Pulmonary artery endothelial cell (primary cell): ENCODE measurements at places on chromosomes 7 and 10. TPM values are rescaled to one million over a fixed set of nuclear protein-coding genes. Genes with fewer than 3 reads are reported as not detected.

CCM2 gene
- 74.8 and 81.1 TPM in 2 replicates for total RNA-seq

GBX1 gene
- total RNA-seq, result not detected in 2 replicates

SUN3 gene
- total RNA-seq, result not detected in 2 replicates

C10orf53 gene
- not detected in 2 replicates for total RNA-seq

GRCh38 chr10:77604063-77604462 lies 33.5 kb downstream of the KCNMA1 start:
- no peak for DNase-seq

DNA sequence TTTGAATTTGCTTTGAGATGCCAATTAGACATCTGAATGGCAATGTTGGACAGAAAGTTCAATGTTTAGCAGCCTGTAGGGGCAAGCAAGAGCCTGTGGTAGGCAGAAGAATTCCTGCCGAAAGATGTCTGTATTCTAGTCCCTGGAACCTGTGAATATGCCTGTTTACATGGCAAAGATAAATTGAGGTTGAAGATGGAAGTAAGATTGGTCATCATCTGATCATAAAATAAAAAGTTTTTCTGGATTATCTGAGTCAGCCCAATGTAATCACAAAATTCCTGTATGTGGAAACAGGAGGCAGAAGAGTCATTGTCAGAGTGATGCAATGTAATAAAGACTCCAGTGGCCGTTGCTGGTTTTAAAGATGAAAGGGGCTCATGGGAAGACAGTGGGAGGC lies 430.5 kb downstream of the MDFIC start:
- DNase-seq, result no peak

- no peak for DNase-seq
Observed at GRCh38 chr7:46738796-46739195, 817.7 kb upstream of the IGFBP3 start.

GRCh38 chr7:77862691-77863090 lies 64.1 kb downstream of the PHTF2 start:
- no peak for DNase-seq

DNA sequence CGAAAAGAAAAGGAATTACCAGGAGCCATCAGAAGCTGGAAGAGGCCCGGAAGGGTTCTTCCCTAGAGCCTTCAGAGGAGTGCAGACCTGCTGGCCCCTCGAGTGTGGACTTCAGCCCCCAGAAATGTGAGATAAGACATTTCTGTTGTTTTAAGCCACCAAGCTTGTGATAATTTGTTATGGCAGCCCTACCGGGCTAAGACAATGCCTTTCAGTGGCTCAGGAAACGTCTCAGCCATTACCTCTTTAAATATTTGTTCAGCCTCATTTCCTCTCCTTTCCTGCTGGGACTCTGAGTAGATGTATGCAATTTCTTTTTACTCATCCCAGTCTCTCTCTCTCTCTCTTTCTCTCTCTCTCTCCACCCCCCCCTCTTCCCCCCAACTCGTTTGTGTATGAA lies 174.7 kb upstream of the GRB10 start:
- DNase-seq, result peak; percentile 27

DNA sequence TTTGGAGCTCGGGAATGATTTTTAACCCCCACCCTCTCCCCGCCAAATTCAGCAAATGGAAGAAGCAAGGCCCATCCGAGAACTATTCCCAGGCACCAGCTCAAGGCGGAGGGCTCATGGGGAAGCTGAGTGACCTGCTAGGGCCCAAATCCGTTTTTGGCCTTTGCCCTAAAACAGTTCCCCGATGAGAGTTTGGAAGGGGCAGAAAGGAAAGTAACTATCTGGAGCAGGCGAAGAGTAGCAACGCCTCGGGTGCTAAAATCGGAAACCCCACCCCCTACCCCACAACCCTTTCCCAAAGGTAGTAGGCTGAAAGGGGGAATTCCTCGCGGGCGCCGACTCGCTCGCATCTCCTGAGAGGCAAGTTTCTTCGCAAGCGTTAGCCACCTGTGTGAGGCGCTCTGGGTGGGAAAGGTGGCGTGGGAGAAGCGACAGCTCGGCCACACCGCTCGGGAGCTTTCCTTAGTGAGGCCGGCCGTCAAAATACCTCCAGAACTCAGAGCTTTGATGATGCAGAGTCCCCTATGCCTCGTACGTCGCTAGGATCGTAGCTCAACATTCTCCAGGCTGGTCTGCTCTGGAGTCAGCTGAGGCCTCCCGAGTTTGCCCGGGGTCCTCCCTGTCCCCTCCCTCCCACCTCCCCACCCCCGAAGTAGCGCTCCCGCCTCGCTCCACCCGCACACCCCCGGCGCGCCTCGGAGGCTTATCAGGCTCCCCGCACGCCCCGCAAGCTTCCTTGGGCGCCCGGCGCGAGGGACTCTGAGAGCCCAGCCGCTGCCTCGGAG lies 642 bp upstream of the PRKG1 start:
- DNase-seq, result no peak

DNA sequence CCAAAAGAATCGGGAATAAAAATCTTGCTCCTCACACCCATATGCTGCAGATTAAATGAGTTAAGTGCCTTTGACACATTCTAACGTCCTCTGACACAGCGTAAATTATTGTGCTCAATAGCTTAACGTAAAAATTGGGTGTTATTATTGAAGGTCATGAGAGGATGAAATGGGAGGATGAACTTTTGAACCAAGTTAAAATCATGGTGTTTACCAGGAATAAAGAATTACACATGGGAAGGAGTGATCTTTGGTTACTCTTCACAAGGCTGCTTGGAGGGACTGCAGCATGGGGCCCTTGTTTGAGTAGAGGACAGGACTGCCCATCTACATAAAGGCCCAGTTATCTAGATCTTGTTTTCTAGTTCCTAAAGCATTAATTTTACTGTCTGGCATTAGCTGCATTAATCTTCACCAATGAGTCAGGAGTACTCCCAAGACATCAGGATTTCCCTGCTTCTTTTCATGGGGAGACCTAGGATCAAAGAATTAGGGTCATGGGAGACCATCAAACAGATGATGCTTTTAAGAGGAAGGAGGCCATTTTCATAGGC lies 84.9 kb upstream of the PRR15 start:
- no peak for DNase-seq
